ENCODE measurements at places on chromosomes 2 and 18.

- no peak for DNase-seq
Observed at GRCh38 chr2:28165087-28165635, 227.5 kb upstream of the FOSL2 start.

- no peak for DNase-seq
Observed at GRCh38 chr18:58831606-58832005, 33.1 kb upstream of the ZNF532 start.

- no peak for DNase-seq
Observed at GRCh38 chr2:23330214-23330613, 54.8 kb upstream of the KLHL29 start.

- no peak for DNase-seq
Observed at GRCh38 chr18:63971320-63972001, 1.6 kb downstream of the SERPINB8 start.

All from thoracic aorta (tissue), 2 donors.